ENCODE measurements at places on chromosomes 16 and 17.

GRCh38 chr16:73060892-73061490 lies 13.1 kb upstream of the ZFHX3 start:
- no peak for DNase-seq

GRCh38 chr16:50627419-50627818 lies 53.7 kb downstream of the SNX20 start:
- peak; percentile 13 for DNase-seq

DNA sequence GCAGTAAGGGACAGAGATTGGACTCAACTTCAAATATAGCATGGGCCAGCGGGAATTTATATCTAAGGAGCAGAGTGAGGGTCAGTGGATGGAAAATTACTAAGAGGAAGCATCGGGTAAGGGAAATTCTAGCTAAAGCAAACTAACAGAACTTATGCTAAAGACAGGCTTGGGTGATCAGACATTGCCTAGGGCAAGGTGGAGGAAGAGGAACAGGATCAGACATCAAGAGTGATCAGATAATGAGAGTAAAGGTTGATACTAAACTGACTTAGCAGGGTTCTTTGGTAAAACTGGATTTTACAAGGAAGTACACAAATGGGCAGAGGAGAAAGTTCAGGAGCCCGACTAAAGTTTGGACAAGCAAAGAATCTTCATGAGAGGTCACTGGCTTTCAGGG lies 86.3 kb upstream of the TOM1L1 start:
- DNase-seq = no peak

DNA sequence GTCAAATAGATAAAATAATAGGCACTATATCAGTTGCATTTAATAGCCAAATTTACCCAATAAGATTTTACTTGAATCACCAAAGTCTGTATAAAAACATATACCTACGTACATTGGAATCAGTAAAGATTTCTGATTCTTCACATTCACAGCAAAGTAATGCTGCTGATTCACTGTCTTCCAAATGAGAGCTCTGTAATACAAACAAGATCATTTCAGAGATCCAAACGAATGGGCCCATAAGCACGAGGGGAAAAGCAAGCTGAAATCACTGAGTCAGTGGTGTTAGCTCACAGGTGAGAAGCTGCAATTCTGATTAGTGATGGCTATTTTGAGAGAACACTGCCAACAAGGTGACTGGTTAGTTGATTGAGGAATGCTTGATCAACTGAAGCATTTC lies 81.3 kb downstream of the SSH2 start:
- DNase-seq = no peak

GRCh38 chr16:68711421-68712139 lies 25.5 kb upstream of the CDH1 start:
- DNase-seq = no peak

DNA sequence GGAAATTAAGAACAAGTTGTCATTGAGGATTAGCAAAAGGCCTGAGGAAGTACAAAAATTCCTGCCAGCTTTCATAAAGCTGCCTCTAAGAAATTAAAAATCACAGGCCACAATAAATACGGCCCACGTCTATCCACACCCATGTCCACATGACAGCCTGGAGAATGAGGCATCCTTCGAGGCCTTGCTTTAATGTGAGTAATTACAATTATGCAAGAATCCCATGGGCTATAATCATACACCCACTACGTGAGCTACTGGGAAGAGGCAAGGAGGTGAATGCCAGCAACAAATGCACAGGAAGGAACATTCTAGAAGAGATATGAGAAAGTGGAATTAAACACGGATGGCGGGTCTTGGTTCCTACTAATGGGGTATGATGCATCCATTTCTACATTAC lies 65.4 kb upstream of the ZFHX3 start:
- DNase-seq = no peak

DNA sequence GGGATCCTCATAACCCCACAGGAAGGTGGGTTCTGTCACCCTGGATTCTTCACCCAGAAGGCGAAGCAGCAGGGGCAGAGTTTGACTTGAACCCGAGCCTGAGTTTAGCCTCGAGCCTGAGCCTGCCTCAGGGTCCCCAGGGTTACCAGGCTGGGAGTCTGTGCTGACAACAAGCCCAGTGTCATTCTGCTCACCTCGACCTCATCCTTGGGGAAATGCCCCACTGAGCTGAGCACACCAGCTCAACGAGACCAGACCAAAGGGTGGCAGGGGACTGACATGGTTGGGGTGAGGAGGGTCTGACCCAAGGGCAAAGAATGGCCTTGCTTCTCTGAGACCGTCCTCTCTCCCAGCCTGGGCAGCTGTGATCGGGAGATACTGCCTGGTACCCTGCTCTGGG lies 20.2 kb downstream of the CACNG4 start:
- DNase-seq = no peak
